ENCODE measurements at places on chromosomes 7 and 10. TPM values are rescaled to one million over a fixed set of nuclear protein-coding genes. Genes with fewer than 3 reads are reported as not detected.
A peak's percentile ranks its signal among the peaks of the same experiment; 100 is the strongest.

Gene FLNC
- total RNA-seq, result 43.4 TPM

Gene NEUROD6
- total RNA-seq, result 35.3 TPM

Gene UCN3
- total RNA-seq, result 0.27 TPM

Gene FGFR2
- total RNA-seq, result 28.7 TPM

Gene SLC39A12
- total RNA-seq, result 0.54 TPM

Gene NUTM2B
- total RNA-seq, result 1.3 TPM

Gene HOXA3
- total RNA-seq, result not detected

Gene FOXP2
- 228 TPM for total RNA-seq

Gene PCGF5
- total RNA-seq, result 19.6 TPM

- no peak for DNase-seq
These were observed 535.4 kb downstream of the ANKRD7 start for GRCh38 chr7:118759921-118760320.

DNA sequence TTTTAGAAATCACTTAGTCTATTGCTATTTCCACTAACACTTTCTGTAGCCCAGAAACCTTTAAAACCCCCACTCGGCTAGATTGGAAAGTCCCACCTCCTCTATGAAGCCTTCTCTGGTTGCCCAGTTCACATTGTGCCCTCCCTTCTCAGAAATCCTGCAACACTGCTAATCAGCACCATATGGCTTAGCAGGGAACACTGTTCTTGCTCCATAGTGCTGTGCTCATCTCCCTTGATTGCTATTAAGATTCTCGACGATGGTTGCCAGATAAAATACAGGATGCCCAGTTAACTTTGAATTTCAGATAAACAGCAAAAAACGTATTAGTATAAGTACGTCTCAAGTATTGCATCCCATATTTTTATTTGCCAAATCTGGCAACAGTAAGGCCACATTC, 40.1 kb upstream of the XPNPEP1 start:
- DNase-seq, result peak; percentile 66

GRCh38 chr10:63707254-63707910, 186.2 kb downstream of the REEP3 start:
- DNase-seq, result peak; percentile 27

GRCh38 chr10:7408291-7409044, 2.4 kb downstream of the SFMBT2 start:
- peak; percentile 73 for DNase-seq

GRCh38 chr10:123885406-123886170, 6.0 kb downstream of the CPXM2 start:
- DNase-seq, result no peak

DNA sequence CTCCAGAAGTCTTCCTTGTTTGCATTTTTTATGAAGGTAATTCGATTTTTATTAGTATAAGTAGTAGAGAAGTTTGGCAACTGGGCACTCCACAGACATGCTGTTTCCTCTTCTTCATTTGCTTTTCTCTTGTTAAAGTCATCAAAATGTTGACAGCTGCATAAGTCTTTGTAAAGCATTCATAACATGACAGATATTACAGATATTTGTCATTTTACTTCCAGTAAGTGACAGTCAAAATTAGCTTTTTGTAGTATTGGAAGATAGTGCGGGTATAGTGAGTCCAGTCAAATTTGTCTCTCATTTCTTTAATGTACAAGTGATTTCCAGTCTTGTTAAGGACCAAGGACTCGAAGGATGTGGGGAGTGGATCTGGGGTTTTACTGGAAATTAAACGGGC, 247.1 kb downstream of the LRMDA start:
- DNase-seq, result no peak

DNA sequence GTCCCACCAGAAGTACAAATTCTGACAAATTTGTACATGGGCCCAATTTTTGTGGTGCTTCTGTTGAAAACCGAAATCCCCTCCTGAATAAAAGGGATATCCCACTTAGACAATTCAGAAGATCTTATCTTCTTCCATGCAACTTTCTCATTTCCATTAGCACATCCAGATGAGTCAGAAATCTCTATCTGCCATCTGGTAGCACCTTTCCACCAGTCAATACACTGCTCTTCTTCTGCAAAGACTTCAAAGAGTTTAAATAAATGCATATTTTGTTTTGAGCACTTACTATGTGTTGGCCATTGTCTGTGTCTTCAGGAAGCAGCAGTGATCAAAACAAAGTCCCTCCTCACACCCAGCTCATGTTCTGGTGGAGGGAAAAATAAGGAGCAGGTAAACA, 12.7 kb upstream of the KLF6 start:
- no peak for DNase-seq

GRCh38 chr7:24283897-24284698, at the start of gene NPY:
TSS of gene NPY (plus strand) at chr7:24284190. CDS start at chr7:24285241, 1,051 bp downstream.
- DNase-seq, result no peak

GRCh38 chr7:110157631-110158362, 933.1 kb upstream of the LRRN3 start:
- DNase-seq, result no peak

DNA sequence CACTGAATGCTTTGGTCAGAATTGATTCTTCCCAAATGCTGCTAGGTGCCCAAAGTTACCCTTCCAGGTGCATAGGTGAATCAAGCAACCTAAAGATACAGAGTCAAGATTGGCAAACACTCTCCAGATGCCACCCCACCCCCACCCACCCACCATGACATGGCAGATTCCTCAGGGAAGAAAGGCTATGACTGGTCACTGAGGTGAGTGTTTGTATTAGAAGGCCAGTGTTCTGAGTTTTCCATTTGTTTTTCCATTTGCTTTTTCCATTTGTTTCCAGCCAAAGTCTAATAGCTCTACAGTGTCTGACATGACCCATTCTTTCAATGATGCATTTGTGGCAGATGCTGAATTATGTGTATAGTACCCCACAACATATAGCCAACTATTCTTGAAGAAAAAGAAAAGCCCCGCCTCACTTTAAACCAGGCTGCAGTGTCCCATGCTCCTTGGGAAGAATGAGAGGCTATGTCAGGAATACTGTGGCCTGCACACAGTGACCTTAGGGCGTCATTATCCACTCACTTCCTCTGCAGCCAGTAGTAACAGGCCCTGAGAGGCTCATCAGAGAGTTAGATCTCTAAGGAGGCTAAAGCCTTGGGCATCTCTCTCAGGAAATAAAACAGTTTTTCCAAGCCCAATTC, 16.1 kb upstream of the HIBADH start:
- DNase-seq, result no peak

- DNase-seq, result no peak
These were observed 387.2 kb downstream of the PARD3 start for GRCh38 chr10:34427911-34428216.

DNA sequence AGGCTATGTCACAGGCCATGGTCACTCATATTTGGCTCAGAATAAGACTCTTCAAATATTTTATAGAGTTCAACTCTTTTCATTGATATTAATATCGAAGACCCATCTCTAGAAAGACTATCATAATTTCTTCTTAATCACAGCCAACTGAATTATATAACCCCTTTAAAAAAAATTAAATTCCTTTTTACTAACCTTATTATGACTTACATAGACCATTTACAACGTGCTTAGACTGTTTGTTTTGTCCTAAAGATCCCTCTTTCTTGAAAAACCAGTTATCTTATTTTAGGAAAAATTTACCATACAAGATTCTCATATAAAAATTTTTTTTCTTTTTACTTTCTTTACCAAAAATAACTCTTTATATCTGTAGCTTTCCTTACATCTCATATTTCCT, 10.2 kb upstream of the TMEM254 start:
- DNase-seq, result no peak

DNA sequence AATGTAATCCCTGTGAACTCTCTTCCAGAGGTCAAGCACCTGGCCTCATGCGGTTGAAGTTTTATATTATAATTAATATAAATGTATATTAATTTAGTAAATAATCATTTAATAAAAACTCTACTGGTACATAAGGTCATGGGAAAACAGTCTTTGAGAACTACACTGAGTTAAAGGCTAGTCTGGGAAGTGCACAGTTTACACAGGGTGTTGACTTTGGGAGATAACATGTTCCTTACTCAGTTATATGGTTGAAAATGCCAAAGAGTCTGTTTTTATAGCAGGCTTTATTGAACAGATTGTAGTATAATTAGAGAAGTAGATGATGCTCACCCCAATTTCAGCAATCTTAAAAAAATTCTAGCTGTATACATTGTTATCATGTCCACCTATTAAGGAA, 735.9 kb downstream of the GATA3 start:
- DNase-seq, result no peak

GRCh38 chr10:110487411-110488331, 10.0 kb upstream of the DUSP5 start:
- no peak for DNase-seq

GRCh38 chr7:124784879-124785818, 19.6 kb upstream of the GPR37 start:
- DNase-seq, result peak; percentile 58

- no peak for DNase-seq
These were observed 78.3 kb downstream of the ST8SIA6 start for GRCh38 chr10:17375936-17376584.

GRCh38 chr10:78925800-78926319, 142.9 kb upstream of the ZMIZ1 start:
- no peak for DNase-seq

DNA sequence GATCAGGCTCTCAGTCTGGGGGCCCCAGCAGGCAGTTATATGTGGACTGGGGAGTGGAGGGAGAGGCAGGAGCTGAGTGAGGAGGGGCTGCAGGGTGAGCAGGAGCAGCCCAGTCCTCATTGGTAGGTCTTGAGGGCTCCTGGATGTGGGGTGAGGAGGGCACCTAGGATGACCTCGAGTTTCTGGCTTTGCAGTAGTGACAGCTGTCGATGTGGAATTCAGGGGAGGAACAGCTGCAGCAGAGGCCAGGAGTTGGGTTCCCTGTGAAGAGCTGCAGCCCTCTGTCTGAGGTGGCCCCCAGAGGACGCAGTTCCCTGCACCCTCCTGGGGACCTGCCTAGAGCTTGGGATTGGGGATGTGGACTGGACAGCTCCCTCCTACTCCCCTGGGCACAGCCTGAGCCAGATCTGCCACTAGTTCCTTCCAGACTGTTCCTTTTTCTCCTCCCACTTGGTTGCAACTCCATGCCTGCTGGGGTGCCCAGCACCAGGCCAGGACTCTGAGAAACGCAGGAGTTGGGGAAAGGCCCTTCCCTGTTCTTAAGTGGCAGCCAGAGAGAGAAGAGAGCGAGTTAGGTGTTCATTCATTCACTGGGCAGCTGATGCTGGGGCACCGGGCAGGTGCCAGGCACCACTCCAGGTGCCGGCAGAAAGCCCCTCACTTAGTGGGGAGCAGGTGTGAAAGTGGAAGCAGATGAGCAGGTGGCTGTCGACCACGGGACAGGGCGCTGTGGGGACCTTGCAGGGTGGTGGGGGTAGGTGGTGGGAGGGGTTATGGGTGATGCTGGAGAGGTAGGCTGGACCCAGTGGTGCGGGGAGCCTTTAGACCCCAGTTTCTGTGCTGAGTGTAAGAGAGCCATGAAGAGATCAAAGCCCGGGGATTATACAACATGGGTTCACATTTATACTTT, 57.9 kb downstream of the PRF1 start:
- DNase-seq, result no peak

GRCh38 chr10:28169525-28169924, 133.3 kb downstream of the MPP7 start:
- no peak for DNase-seq

- DNase-seq, result no peak
These were observed 3.7 kb upstream of the ELMO1 start for GRCh38 chr7:37452346-37452745.

DNA sequence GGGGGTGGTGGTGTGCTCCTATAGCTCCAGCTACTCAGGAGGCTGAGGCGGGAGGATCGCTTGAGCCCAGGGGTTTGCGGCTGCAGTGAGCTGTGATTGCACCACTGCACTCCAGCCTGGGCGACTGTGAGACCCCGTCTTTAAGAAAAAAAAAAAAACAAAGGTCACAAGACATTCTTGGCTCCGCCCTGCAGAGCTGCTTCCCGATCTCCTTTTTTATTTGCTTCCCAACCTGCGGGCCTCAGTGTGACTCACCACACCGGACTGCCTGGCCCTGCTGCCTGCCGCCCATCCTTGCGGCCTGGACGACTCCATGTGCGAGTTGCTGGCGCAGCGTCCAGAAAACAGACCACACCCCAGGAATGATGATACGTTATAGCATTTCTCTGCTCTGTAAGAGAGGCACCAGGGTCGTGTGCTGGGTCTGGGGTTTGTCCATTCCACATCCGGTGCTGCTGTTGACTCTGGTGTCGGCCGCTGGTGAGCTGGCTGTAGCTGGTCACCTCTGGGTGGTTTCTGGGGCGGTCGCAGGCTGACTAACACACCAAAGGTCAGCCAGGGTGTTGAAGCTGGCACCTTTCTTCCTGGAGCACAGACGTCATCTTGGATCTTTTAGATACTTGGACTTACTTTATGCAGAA, 123.6 kb downstream of the TCF7L2 start:
- DNase-seq, result no peak

GRCh38 chr10:62810156-62810902, 5.8 kb downstream of the ADO start:
- no peak for DNase-seq

GRCh38 chr7:150556521-150557138, 10.6 kb upstream of the GIMAP4 start:
- no peak for DNase-seq

DNA sequence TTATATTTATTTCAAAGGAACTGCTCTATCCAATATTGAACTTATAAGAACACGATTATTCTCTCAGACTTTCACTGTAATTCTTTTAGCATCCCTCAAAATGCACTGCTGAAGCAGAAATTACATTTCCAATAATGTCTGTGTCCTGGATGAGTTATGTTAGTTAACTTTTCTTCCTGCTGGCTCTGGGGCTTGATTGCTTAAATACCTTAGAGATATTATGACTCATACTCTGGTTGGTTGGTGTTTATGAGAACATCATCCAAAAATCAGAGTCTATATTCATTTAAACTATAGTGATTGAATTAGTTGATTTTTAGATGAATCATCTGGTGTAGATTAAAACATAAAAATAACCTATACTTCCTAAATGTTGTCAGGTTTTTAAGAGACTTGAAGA, 246.3 kb upstream of the VWC2 start:
- no peak for DNase-seq

- DNase-seq, result no peak
These were observed 303.1 kb upstream of the FZD1 start for GRCh38 chr7:90961037-90961725.
